Subcutaneous preadipocyte (primary cell): ENCODE measurements at places on chromosomes 7 and 10. TPM values are rescaled to one million over a fixed set of nuclear protein-coding genes. Genes with fewer than 3 reads are reported as not detected.

Gene CPA5
- total RNA-seq: not detected in 2 replicates

Gene DLG5
- total RNA-seq: 25.0 and 34.0 TPM in 2 replicates

Gene PDE1C
- 0.39 and 0.73 TPM in 2 replicates for total RNA-seq

Gene EPHA1
- not detected in 2 replicates for total RNA-seq

Gene TMEM130
- total RNA-seq: not detected in 2 replicates

Gene MINDY4
- total RNA-seq: 14.7 and 17.0 TPM in 2 replicates

Gene CTAGE15
- total RNA-seq: not detected in 2 replicates

Gene AOAH
- not detected in 2 replicates for total RNA-seq
